Activated T-helper 2 cell treated with anti-CD3 and anti-CD28 coated beads, Interferon-gamma antibody, Interleukin-2, Interleukin-4, amounts not matched to agents 10 μg/mL and 5 μg/mL and 100 μg/mL, durations not matched to agents 14 hours and 24 hours and 36 hours (primary cell): ENCODE measurements at places on chromosomes 1 and 21.

- peaks cover 44% of the 10 kb centered on the region for H3K36me3 ChIP-seq
- H3K4me3 ChIP-seq, result no peak overlapping the region
- H3K27me3 ChIP-seq, result no peaks in the 10 kb centered on the region
- peaks cover 14% of the 10 kb centered on the region for H3K4me1 ChIP-seq
- no peak overlapping the region for H3K27ac ChIP-seq
- DNase-seq, result no peak
Measured at GRCh38 chr1:3886106-3886670, 13.9 kb downstream of the C1orf174 start.

DNA sequence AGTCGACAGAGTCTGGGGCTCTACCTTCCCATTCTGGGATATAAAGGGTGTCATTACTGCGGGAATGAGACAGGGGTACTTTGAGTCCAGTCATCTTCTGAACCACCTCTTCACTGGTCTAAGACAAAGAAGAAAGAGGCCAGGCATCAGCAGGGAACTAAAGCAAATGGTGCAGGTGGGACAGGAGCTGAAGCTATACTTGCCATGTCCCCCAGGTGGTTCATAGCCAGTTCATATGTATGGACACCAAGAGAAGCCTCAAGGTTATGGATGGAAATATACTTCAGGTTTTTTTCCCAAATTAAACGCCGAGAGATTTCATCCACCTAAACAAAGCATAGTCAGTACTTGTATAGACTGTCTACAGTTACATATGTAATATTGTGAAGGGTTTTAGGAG, 2.2 kb downstream of the CTSK start:
- no peak overlapping the region for H3K4me3 ChIP-seq
- H3K27ac ChIP-seq, result no peak overlapping the region
- H3K36me3 ChIP-seq, result peaks cover 14% of the 10 kb centered on the region

DNA sequence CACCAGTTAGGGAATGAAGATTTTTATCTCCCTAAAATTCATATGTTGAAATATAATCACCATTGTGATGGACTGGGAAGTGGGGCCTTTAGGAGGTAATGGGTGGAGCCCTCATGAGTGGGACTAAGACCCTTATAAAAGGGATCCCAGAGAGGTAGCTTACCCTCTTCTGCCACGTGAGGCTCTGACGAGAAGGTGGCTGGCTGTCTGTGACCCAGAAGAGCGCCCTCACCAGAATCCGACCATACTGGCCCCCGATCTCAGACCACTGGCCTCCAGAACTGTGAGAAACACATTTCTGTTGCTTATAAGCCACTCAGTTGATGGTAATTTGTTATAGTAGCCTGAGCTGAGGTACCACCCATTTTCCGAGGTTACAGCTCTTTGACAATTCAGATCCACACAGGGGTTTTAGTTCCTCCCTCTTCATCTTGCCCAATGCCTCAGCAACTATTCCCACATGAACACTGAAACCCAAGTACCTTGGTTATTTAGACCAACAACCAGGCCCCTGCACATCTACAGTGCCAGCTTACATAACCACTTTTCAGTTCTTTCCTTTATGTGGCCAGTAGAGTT, 27.6 kb upstream of the HUNK start:
- no peaks in the 10 kb centered on the region for H3K4me1 ChIP-seq
- no peaks in the 10 kb centered on the region for H3K36me3 ChIP-seq
- no peak for DNase-seq
- H3K27ac ChIP-seq, result no peak overlapping the region

GRCh38 chr1:117630423-117630998, 24.7 kb downstream of the TENT5C start:
- H3K36me3 ChIP-seq, result peaks cover 20% of the 10 kb centered on the region
- peaks cover 28% of the 10 kb centered on the region for H3K4me1 ChIP-seq
- H3K4me3 ChIP-seq, result no peak overlapping the region
- DNase-seq, result no peak

DNA sequence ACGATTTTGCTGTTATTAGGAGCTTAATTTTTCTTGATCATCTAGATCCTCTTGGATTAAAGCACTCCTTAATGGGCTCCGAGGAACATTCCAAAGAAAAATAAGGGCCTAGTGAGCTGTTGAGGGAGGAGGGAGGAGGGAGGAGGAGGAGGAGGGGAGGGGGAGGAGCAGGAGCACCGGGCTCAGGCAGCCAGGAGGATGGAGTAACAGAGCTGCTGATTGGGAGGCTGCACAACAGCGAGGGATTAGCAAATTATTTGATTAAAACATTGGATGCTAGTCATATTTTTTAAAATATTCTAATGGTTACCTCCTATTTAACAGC, 302.1 kb upstream of the RRP15 start:
- DNase-seq, result no peak
- no peaks in the 10 kb centered on the region for H3K4me1 ChIP-seq
- no peaks in the 10 kb centered on the region for H3K27me3 ChIP-seq
- H3K27ac ChIP-seq, result no peak overlapping the region
- H3K4me3 ChIP-seq, result no peak overlapping the region
- no peaks in the 10 kb centered on the region for H3K36me3 ChIP-seq

DNA sequence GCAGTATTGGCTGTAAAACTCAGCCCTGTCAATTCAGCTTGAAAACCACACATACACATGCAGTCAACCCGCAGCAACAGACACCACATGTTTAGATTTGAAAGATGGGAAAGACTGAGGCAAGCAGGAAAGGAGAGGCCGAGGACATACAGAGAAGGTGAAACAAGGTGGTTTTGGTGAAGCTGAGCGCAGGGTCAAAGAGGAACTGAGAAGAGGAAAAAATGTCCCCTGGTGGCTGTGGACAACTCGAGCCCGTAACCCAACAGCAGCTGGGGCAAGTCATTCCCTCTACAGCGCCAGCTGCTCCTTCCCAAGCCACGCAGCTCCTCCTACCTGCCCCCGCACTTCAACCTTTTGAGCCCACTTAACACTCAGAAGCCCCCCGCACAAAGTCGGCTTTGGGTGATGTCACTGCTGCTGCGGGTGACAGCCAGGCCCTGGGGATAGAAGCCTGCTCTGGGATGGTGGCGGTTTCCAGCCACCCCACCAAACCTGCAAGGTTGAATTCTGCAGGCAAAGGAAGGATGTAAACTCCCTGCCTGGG, 63.0 kb downstream of the KCNN3 start:
- H3K4me3 ChIP-seq, result no peak overlapping the region
- peaks cover 28% of the 10 kb centered on the region for H3K27me3 ChIP-seq
- no peaks in the 10 kb centered on the region for H3K36me3 ChIP-seq
- peaks cover 13% of the 10 kb centered on the region for H3K4me1 ChIP-seq
- no peak overlapping the region for H3K27ac ChIP-seq

- DNase-seq, result no peak
- peaks cover 26% of the 10 kb centered on the region for H3K4me1 ChIP-seq
- no peaks in the 10 kb centered on the region for H3K36me3 ChIP-seq
- H3K4me3 ChIP-seq, result no peak overlapping the region
- peaks cover 6% of the 10 kb centered on the region for H3K27me3 ChIP-seq
- H3K27ac ChIP-seq, result no peak overlapping the region
Measured at GRCh38 chr21:15421441-15421881, 308.3 kb upstream of the USP25 start.

DNA sequence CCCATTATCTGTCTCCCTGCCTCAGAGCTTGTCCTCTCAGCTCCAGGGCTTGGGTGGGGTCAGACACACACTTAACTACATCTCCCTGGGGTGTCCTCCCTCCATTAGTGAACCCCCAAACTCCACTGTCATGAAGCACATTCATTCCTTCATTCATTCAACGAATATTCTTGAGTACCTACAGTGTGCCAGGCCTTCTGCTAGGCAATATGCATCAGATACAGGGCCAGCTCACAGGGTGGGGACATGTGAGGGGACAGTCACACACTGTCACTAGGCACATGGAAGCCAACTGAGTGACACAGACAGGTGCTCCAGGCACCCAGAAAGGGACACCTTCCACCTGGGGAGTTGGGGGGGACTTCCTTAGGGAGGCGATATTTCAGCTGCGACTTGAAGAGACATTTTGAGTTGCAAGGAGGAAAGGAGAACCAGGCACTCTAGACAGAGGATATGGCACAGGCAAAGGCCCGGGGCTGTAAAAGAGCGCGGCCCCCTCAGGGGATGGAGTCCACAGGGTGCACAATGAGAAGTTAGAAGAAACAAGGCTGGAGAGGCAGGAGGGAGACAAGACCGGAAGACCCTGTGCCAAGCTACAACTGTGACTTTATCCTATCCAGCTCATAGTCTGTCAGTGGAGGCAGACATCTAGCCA, 8.7 kb upstream of the S100A8 start:
- no peak overlapping the region for H3K4me3 ChIP-seq
- no peaks in the 10 kb centered on the region for H3K36me3 ChIP-seq
- DNase-seq, result no peak
- peaks cover under 1% of the 10 kb centered on the region for H3K4me1 ChIP-seq
